ENCODE measurements at places on chromosomes 5 and 9. TPM values are rescaled to one million over a fixed set of nuclear protein-coding genes. Genes with fewer than 3 reads are reported as not detected.

GRCh38 chr9:86494644-86495111 is 140.5 kb upstream of the TUT7 start:
- no peaks in the 10 kb centered on the region for H3K27me3 ChIP-seq
- H3K4me1 ChIP-seq: no peaks in the 10 kb centered on the region
- DNase-seq: no peak

Gene CDH9
- total RNA-seq: not detected

Gene DCAF12
- total RNA-seq: 25.9 TPM

- H3K36me3 ChIP-seq: no peaks in the 10 kb centered on the region
- H3K27me3 ChIP-seq: no peaks in the 10 kb centered on the region
- H3K4me3 ChIP-seq: no peak overlapping the region
These were observed 86.8 kb downstream of the KCNT1 start for GRCh38 chr9:135788576-135789300.

Gene SH3TC2
- 1.6 TPM for total RNA-seq

- no peak overlapping the region for H3K27ac ChIP-seq
- H3K27me3 ChIP-seq: no peaks in the 10 kb centered on the region
- H3K4me3 ChIP-seq: no peak overlapping the region
- no peaks in the 10 kb centered on the region for H3K4me1 ChIP-seq
These were observed 7.1 kb downstream of the ZFP2 start for GRCh38 chr5:178902849-178903248.

- H3K4me1 ChIP-seq: no peaks in the 10 kb centered on the region
- H3K36me3 ChIP-seq: no peaks in the 10 kb centered on the region
- no peaks in the 10 kb centered on the region for H3K27me3 ChIP-seq
- no peak for DNase-seq
- no peak overlapping the region for H3K4me3 ChIP-seq
These were observed 175.6 kb downstream of the GABBR2 start for GRCh38 chr9:98533132-98533531.

DNA sequence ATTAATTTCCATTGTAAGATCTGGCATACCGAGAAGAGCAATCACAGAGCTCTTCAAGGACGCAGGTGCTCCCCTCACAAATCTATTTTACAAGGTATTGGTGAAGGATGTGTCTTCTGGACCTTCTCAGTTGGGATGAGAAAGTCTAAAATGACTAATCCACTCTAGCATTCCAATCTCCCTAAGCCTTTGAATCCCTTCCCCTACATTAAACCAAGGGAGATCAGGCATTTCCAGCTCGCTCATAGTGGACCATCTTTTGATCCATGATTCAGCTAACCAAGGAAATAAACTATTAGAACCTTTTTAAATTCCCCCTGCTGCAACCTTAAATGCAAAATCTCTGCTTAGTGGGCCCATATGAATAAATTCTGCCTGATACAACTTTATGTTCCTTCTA is 95.9 kb upstream of the FBN2 start:
- no peaks in the 10 kb centered on the region for H3K27me3 ChIP-seq
- no peaks in the 10 kb centered on the region for H3K36me3 ChIP-seq
- H3K27ac ChIP-seq: no peak overlapping the region
- no peak overlapping the region for H3K4me3 ChIP-seq
- no peaks in the 10 kb centered on the region for H3K4me1 ChIP-seq
